Naive B cell (primary cell): ENCODE measurements at places on chromosomes 1 and 21. TPM values are rescaled to one million over a fixed set of nuclear protein-coding genes. Genes with fewer than 3 reads are reported as not detected.

CCDC24 gene
- 1.1 TPM for polyA plus RNA-seq

DNA sequence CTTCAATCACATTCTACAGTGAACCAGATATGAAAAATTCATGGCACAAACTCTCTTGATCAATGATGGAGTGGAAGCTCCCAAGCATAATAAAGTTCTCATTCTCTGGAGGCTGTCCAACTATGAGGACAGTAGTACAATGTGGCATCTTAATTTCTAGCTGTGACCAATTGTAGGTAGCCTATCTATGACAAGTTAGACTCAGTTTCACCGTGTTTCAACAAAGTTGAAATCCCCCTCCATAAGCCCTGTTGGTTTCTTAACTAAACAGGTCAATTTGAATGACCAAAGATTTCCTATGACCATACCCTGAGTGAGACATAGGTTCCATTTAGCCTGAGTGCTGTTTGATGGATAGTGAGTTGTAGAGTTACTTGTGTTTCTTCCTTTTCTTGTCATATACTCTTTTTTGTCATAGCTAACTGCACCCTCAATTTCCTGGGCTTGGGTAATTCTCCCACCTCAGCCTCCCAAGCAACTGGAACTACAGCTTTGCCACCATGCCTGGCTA is 11.8 kb downstream of the PATJ start:
- H3K27me3 ChIP-seq = no peaks in the 10 kb centered on the region
- H3K4me3 ChIP-seq = no peak overlapping the region
- peaks cover 3% of the 10 kb centered on the region for H3K4me1 ChIP-seq
- no peak overlapping the region for H3K27ac ChIP-seq
- no peaks in the 10 kb centered on the region for H3K36me3 ChIP-seq

DNAJC28 gene
- 1.4 TPM for polyA plus RNA-seq

CRYBG2 gene
- 0.06 TPM for polyA plus RNA-seq

CD1E gene
- polyA plus RNA-seq = not detected
